ENCODE measurements at places on chromosomes 5 and 9.

- no peak for DNase-seq
Observed at GRCh38 chr9:114811301-114811700, 5.5 kb upstream of the TNFSF15 start.

GRCh38 chr5:110342683-110343082, 383.8 kb downstream of the TMEM232 start:
- no peak for DNase-seq

- no peak for DNase-seq
Observed at GRCh38 chr5:170633235-170634081, 129.6 kb downstream of the KCNIP1 start.

- no peak for DNase-seq
Observed at GRCh38 chr5:9851458-9851857, 221.3 kb upstream of the TAS2R1 start.

DNA sequence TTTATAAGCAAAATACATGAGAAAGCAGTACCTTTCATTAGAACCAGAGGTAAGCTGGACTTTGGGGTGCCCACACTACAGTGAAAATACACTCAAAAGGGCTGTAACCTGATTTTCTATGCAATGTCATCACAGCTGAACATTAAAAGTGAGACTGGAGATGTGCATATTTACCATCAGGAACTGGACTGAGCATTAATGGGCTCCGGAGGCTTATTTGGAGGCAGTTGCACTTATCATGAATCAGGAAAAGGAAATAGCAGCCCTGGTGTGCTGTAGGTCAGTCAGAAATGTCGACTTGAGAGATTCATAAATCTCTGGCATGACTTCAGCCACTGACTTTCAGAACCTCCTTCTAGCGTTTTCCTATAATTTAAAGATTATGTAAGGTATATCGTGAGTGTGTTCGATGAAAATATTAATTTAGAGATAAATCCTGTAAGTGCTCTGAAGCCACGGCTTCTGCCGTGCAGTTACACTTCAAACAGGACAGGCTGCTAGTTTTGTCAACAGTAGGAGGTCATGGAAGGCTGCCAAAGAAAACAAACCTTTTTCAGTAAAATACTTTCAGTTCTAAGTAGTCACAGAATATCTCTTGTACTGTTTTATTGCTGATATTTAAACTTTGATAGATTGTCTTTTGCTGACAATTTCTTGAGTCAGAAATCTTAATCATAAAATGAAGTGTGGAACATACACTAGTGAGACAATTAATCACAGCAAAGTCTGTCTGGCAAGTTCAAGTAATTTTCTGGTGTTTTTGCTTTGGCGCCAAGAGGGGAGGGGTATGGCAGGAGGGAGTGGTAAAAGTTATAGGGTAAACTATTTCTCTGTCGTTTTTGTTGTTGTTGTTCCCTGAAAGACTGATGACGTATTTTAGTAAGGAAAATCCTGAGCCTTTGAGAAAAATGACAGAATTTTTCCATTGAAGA, 939.7 kb downstream of the NR2F1-AS1 start:
- no peak for DNase-seq

DNA sequence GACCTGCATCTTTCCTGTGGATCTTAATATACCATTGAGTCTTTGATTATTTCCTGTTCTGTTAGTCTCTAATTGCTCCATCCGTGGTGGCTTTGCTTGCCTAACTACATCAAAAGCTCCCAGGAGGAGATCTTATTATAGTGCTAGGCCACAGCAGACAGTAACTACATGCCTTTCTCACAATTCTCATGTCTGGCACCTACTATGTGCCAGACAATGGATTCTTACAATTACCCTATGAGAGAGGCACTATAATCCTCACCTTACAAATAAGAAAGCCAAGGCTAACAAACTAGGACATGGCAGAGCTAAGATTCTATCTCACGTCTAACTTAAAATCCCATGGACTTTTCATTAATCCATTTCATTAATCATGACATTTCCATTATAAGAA, 70.3 kb upstream of the TARS1 start:
- DNase-seq: no peak

DNA sequence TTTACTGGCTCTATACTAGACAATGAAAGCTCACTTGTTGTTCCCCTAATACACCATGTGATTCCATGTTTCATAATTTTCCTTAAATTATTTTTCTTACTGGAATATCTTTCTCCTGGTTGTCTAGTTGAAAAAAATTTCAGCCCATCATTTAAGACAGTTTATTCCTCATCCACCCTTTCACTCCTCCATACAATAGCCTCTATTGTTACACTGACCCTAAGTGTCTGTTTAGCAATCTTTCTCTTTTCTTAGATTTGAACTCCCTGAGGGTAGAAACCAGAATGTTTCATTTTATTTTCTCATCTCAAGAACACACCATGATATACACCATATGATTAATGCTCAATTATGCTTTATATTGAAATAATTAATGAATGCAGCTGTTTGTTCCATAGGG, 413.4 kb upstream of the ITGA1 start:
- no peak for DNase-seq

Measured in NT2/D1 (cell line).